ENCODE measurements at places on chromosomes 3 and 15.

DNA sequence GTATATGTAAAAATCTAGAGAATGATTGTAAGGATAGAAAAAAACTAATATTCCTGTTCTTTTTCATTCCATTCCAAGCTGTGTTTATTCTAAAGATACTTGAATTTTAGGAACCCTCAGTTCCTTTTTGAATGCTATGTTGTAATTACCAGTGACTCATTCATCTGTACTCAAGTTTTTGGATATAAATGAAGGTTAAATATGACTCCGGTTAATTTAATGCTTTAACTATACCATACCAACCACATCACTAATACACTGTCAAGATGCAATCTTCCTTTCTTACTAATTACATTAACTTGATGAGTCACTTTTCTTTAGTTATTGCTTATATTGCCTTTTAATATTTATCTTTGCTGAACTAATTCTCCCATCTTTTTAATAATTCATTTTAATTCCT, 68.8 kb upstream of the ZNF148 start:
- no peak for DNase-seq

DNA sequence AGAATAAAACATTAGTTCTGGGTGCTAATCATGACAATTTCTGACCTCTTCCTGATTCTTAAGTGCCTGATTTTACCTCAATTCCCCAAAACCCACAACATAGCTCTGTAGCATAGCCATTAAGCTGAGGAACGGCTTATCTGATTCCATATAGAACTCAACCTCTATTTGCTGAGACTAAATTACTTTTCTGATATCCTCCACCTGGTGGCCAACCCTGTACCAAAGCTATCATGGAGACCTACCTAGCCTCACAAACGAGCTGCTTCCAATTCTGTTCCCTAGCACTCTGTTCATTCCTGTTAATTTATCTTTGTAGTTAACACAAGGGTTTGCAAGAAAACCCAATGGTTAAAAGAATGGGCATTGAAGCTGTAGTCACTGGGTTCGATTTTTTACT, 245.2 kb downstream of the PLOD2 start:
- DNase-seq, result no peak

DNA sequence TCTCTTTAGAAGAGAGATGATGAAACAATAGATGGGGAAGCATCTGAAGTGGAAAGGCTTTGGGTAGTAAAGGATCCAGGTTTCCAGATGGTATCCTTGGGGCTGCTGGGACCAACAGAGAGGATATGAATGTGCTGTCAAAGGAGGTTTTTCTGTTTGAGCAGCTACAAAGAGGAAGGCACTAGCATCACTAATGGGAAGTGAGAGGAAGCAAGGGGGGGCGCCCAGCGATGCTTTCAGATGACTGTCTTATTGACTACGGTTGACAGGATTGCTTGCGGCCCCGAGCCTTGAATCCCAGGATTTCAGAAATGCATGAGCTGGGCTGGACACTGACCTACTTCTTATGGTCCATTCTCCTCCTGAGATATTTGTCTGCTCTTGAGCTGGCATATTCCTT, 103.8 kb upstream of the GALNT15 start:
- DNase-seq, result peak; percentile 51

DNA sequence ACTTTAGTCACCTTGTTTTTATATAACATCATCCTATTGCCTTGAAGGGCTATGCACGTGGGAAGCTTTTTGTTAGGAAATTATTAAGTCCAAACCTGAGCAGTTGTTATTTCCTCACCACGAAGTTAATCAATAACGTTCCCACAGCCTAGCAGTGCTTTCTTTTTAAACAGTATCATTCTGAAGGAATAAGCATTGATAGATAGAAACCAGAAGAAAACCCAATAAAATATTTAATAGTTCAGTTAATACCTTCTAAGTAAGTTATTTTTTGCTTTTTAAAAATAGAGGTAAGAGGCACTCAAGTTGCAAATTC, 149.3 kb downstream of the KCNMB2 start:
- DNase-seq, result no peak

DNA sequence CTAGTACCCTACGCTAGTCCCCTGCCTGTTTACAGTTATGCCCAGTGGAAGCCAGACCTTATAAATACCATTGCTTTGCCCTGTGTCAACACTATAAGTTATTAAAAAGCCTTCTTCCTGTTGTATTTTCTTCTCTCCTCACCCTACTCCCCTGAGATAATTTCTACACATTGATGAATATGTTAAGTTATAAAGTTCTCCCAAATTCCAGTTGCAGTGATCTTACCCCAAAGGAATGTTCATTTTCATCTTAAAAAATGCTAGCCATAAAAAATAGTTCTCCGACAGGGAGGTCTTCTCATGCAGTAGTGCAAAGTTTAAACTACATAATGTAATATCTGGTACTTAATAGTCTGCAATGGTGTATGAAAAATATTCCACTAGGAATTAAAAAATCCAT, 58.6 kb downstream of the MAP2K5 start:
- DNase-seq, result no peak
